ENCODE measurements at places on chromosomes 7 and 10. TPM values are rescaled to one million over a fixed set of nuclear protein-coding genes. Genes with fewer than 3 reads are reported as not detected.
A peak's percentile ranks its signal among the peaks of the same experiment; 100 is the strongest.

ZEB1 gene
- total RNA-seq, result 147 TPM

DNA sequence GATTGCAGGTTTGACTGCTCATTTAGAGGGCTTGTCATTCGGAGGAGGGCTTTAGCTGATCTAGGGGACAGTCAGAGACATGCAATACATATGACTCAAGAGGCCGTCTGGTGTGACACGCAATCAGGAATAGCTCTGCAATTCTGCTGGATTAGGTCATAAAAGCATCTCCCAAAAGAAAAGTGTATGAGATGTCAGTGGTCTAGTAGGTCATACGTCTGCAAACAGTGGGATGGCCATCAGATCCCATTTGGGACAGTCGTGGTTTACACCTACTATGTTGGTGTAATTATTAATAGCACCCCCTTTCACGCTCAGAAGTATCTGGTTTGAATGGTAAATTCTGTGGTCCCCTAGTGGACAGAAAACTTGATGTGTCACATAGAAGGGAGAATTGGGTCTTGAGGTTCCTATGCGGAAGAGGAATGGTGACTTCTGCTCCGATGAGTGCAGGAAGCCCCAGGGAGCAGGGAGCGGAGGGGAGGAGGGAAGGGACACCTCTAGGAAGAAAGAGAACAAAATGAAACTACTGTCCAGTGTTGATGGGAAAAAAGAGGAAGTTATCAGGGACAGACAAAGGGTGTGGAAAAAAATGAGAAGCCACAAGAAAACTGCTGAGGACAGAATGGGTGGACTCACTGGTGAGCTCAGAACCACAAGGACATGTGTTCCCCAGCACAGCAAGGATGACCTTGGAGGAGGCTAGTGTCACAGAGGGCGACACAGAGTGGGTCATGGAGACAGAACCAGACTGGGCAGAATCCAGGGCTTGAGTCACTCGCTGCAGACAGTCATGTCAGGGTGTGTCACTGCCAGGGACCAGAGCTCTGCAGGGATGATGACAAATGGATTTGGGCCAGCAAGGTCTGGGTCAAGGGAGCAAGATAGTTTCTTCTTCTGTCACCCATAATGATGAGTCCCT, 59.9 kb downstream of the MAP3K8 start:
- peak; percentile 80 for DNase-seq

TDRD1 gene
- 0.51 TPM for total RNA-seq

PROSER2 gene
- 15.0 TPM for total RNA-seq

DNA sequence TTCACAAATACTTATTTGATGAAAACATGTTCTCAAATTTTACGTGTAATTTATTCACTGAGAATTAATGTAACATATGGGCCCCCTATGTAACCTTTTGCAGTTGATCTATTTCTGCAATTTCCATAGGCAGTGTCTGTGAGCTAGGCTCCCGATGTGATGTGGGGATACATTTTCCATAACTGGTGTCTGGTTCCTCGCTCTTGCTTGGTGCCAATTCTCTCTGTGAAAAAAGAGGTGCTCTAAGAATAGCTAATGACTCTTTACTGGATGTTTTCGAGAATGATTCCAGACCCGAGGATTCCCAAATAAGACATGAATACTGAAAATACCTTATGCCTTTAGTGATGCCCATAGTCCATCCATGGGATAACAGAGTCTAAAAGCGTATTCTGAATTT, 286.7 kb upstream of the FZD8 start:
- no peak for DNase-seq

MRPS17 gene
- total RNA-seq, result 18.3 TPM

TET1 gene
- total RNA-seq, result 5.2 TPM

- DNase-seq, result no peak
Observed at GRCh38 chr7:148958061-148958460, 70.2 kb downstream of the PDIA4 start.

DNA sequence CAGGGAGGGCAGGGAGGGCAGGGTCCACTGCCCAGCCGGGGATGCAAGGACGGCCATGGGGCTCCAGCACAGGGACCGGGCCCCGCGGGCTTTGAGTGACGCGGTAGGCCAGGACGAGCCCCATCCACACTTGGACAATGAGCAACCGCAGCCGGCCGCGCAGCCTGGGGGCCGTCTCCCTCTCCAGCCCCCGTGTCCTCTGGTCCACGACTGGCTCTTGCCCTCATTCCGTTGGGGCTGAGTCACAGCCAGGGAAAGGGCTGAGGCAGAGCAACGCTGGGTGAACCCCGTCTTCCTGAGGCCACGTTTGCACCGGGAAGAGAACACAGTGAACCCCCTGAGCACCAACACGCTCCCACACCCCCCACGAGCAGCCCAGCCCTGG, 23.7 kb downstream of the SHH start:
- no peak for DNase-seq

DNA sequence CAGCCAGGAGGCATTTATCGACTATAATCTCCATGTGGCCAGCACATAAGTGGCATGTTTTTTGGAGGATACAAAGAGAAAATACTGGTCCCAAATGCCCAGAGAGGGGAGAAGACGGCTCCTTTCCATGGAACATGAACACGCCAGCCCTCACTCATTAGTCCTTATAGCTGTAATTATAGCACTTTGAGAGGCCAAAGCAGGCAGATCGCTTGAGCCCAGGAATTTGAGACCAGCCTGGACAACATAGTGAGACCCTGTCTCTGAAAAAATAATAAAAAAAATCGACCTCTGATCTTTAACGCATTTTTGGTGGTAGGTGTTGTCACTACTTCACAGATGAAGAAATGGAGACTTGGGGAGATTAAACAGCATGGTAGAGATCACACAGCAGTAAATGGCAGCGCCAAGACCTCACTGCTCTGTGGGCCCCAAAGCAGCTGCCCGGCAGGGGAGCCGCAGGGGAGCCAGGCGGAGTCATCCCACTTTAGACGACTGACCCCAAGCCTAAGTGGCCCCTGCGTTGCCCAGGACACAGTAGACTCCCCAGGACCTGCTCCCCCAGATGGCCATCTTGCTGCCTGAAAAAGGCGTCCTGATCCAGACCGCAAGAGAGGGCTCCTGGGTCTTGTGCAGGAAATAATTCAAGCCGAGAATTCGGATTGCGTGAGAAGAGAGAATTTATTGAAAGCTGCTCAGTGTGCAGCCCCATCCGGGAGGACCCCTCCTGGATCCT, 21.2 kb upstream of the PRKAG2 start:
- no peak for DNase-seq

GRCh38 chr10:77400033-77400432, 237.6 kb downstream of the KCNMA1 start:
- no peak for DNase-seq

CCDC146 gene
- total RNA-seq, result 3.4 TPM

KEL gene
- not detected for total RNA-seq

CFTR gene
- total RNA-seq, result not detected

GRCh38 chr7:35697414-35698175, 2.7 kb upstream of the HERPUD2 start:
- peak; percentile 87 for DNase-seq

DNA sequence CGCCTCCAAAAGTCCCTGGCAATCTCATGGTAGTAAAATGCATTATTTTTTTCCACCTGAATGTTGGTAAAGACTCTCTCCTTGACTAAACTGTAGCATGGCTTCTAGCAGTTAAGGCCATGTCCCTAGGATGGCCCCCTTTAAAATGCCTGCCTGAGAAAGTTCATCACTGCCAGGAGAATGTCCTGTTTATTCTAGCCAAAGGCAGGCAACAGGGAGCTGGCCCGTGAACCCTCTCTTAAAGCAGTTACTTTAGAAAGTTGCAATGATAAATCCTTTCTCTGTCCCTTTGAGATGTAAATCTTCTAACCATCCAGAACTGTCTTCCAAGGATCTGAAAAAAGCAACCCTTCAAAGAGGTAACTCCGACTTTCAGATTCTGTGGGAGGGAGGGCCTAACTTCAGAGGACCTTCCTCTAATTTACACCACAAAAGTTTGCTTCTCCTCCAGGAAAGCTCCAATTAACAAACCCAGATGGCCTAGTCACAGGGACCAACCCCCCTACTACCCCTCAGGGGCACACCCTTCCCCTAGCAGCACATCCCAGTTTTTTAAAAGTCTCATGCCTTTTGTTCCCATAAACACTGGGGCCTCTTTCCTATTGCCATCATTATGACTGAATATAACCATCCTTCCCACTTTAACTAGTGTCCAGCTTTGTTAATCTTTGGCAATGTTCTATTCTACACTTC, 5.5 kb downstream of the DNTT start:
- DNase-seq, result no peak

MCM10 gene
- total RNA-seq, result 0.05 TPM

ACSM6 gene
- total RNA-seq, result not detected

CNNM1 gene
- total RNA-seq, result not detected

- DNase-seq, result no peak
Observed at GRCh38 chr10:16779384-16779915, 37.8 kb downstream of the RSU1 start.

SOSTDC1 gene
- not detected for total RNA-seq

SUN3 gene
- 0.32 TPM for total RNA-seq

DNA sequence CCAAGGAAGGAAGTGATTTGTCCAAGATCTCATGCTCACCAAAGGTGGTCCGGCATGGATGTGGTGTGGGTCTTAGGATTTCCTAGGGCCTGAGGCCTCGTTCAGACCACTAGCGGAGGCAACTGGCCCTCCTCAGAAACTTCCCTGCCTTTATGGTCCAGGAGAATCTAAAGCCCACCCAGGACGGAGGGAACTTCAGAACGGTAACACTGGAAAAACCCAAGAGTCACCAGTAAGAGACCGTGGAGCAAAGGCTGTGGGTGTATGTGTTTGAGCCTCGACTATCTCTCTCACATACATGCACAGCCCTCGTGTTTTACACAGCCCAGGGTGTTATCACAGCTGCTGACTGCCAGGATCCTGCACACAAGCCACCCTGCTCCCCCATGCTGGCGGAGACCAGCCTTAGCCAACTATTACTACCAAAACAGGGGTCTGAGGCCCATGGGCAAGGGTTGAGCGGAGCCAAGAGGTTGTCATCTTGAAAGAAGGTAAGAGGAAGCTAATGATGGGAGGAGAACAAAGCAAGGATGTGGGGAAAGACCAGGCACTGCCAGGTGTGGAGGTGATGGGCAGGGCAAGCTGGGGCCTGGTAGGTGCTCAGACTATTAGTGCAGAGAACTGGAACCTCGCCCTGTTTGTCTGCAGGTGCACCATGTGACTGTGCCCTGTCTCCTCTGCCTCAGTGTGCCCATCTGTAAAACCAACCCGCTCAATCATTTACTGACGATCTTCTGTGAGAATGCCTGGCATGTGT, 170.2 kb upstream of the ZMIZ1 start:
- DNase-seq, result no peak

- DNase-seq, result no peak
Observed at GRCh38 chr10:111101796-111102195, 25.0 kb downstream of the ADRA2A start.

NUTM2B gene
- 0.36 TPM for total RNA-seq

GRCh38 chr7:108329514-108329913, 126.7 kb downstream of the NRCAM start:
- DNase-seq, result no peak

GRCh38 chr7:104621321-104621720, 292.9 kb downstream of the LHFPL3 start:
- DNase-seq, result no peak

DNA sequence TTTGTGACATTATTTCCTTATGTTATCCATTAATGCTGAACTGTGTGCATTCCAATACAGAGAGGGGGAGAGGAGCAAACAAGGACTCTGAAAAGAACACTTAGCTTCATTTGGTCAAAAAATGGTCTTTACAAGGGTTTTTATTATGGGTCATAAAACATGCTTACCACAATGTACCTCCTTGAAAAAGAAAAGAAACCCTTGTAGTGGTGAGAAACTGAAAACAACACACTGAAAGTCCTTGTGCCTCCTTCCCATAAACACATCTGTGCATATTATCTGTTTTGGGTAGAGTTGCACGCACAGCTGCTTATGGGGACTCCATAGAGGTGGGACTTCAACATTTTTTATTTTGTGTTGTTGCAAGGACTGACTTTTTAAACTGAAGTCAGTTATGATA, 98.7 kb downstream of the CDK6 start:
- DNase-seq, result no peak

PON1 gene
- not detected for total RNA-seq

PIP gene
- not detected for total RNA-seq

- no peak for DNase-seq
Observed at GRCh38 chr10:70169649-70170364, 507 bp downstream of the SAR1A start.

CYP17A1 gene
- total RNA-seq, result not detected

ADAM8 gene
- 2.0 TPM for total RNA-seq

AOAH gene
- total RNA-seq, result not detected

- DNase-seq, result peak; percentile 37
Observed at GRCh38 chr7:96973986-96974385, 31.4 kb upstream of the DLX6 start.

- DNase-seq, result no peak
Observed at GRCh38 chr10:50600286-50600685, 23.5 kb downstream of the SGMS1 start.
